Sciatic nerve (tissue), 2 donors: ENCODE measurements at places on chromosomes 7 and 10. TPM values are rescaled to one million over a fixed set of nuclear protein-coding genes. Genes with fewer than 3 reads are reported as not detected.

Gene CDHR3
- total RNA-seq = 8.2 TPM

Gene SFRP5
- total RNA-seq = 292 TPM

Gene RTKN2
- total RNA-seq = 0.22 TPM

Gene CCL24
- 0.67 TPM for total RNA-seq

Gene NKX1-2
- not detected for total RNA-seq

Gene ANAPC16
- 76.1 TPM for total RNA-seq

Gene CPED1
- 41.9 TPM for total RNA-seq

Gene SORCS3
- total RNA-seq = 3.6 TPM

Gene HOXA10
- 11.2 TPM for total RNA-seq

Gene CALML5
- not detected for total RNA-seq

Gene LRRD1
- total RNA-seq = not detected

Gene CALHM2
- total RNA-seq = 46.3 TPM

Gene NAT16
- not detected for total RNA-seq
